ENCODE measurements at places on chromosomes 1 and 21.

DNA sequence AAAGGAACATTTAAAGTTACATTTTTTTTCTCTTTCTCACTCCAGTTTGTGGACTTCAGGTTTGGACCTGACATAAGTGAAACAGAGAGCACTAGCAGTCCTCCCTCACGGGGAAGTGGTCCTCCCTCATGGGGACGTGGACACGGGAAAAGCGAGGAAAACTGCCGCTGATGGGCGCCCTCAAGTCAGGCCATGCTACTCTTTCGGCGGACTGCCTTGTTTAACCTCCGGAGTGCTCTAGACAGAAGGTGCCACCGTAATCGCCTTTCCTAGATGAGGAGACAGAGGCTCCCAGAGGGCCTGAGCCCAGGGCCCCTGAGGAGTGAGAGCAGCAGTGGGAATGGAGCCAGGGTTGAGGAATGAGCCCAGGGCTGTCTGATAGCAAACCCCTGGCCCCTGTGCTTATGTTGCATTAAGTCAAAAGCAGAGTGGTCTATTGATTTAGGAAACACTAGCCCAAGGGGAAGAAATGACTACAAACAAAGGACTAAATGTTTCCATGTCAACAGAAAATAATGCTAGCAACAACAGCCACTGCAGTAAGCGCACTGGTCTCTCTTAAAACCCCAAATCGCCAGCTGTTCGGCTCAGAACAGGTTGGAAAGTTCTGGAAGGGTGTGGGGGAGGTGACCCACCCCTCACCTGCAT lies 84.1 kb downstream of the DMRTB1 start:
- no peak for DNase-seq

- no peak for DNase-seq
Measured at GRCh38 chr1:55670331-55671082, 455.3 kb upstream of the USP24 start.

DNA sequence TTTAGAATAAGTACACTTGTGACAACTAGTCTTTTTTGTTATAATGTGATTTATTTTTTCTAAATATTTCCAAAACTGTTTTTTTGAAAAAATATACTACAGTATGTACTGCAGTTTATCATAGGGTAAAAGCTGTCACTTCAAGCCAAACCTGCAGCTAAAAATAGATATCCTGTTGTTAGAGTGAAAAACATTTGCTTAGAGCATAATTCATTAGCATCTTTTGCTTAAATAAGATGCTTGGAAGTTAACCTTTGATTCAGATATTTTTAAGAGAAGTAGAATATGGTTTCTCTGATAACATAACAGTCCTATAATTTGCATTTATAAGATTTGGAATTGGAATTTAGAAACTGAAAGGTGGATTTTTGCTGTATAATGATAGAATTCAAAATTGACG lies 21.5 kb downstream of the PRKACB start:
- no peak for DNase-seq

DNA sequence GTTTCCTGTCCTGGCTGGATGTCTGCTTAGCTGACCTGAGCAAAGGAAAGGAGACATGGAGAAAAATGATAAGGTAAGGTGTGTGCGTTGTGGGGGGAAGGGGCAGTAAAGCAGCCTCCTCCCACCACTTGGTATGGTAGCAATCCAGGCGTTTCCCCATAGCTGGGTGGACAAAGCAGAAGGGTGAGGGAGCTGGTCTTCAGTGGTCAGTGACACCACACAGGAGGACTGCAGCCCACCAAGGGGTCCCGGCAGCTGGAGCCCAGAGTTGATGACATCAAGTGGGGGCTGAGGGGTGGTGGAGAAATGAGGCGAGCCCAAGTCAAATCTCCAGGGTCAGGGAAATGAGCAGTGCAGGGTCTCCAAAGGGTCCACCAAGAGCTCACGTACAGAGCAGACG lies 69.3 kb upstream of the LRRN2 start:
- DNase-seq: no peak

DNA sequence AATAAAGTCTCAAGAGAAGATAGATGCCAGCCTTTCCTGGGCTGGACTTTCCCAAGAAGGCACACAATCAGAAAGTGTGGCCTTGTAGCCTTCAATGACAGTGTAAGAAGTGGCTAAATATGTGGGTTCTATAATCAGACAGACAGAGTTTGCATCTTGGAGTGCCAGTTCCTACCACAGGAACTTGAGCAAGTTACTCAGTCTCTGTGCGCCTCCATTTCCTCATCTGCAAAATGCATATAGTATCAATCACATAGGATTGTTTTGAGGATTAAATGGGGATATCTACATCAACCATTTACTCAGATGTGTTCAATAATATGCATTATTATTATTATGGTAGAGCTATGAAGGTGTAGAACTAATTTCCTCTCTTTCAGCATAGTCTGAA lies 176.8 kb upstream of the PTBP2 start:
- no peak for DNase-seq

GRCh38 chr21:46668381-46668780 lies 32.9 kb downstream of the PRMT2 start:
- DNase-seq: no peak

- DNase-seq: peak; percentile 91
Measured at GRCh38 chr1:20792196-20792595, 5.1 kb upstream of the HP1BP3 start.

- DNase-seq: peak; percentile 87
Measured at GRCh38 chr1:33007190-33008050, 29.3 kb downstream of the AK2 start.

- no peak for DNase-seq
Measured at GRCh38 chr1:229028544-229028943, 242.4 kb upstream of the RAB4A start.

GRCh38 chr1:99527078-99527477 lies 118.8 kb upstream of the PALMD start:
- DNase-seq: no peak

DNA sequence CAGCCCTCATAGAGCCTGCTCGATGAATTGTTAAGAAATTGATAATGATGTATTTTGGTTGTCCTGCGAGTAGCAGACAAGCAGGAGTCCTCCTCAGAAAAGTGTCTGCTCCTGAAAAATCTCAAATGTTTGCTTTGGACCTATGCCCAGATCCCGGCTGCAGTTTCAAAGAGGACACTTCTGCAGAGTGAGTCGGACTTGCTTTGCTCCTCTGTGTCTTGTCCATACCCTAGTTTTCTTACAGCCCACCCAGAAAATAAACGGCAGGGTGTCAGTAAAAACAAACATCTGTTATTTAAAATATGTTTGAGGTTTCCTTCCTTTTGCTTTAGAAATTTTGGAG lies 2.8 kb downstream of the S100A10 start:
- DNase-seq: peak; percentile 66

DNA sequence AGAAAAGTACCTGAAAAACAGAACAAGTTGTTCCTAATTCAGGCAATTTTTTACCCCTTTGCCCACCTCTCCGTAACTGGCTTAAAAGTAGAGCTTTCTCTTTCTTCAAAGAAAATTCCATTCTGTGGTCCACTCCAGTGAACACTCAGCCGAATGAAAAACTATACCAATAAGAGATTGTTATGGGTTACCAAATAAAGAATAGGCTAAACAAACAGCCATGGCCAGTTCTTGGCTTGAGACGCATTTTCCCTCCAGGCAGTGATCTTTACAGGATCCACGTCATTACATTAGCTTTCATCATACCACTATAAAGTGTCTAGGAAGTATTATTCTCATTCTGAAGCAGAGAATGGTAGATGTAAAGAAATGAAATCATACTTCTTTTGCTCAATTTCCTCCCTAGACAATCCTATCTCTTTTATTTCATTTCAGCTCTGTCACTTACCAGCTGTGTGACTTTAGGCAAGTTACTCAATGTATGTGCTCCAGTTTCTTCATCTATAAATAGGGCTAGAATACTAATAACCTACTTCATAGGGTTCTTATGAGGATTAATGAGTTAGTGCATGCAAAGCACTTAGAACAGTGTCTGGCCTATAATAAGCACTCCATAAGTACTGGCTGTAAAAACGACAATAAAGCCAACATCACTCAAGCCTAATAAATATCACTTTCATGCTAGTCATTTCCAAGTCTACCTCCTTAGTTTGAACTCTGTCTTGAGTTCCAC lies 26.5 kb upstream of the TRIM45 start:
- peak; percentile 49 for DNase-seq

DNA sequence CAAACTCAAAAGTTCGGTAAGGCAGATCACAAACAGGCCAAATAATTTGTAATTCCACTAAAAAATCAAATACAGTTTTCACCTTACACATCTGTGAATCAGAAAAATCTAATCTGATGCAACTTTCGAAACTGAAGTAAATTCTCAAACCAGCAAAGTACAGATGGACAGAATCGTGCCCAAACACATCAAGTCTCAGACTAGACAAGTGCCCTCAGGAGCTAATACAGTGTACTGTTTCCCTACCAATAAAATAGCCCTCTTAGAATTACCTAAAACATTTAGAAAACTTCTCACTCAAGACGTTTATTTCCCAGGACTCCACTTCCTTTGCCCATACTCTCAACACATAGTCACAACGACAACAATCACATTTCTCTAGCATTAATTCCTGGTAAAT lies 134.2 kb downstream of the SMYD2 start:
- no peak for DNase-seq

DNA sequence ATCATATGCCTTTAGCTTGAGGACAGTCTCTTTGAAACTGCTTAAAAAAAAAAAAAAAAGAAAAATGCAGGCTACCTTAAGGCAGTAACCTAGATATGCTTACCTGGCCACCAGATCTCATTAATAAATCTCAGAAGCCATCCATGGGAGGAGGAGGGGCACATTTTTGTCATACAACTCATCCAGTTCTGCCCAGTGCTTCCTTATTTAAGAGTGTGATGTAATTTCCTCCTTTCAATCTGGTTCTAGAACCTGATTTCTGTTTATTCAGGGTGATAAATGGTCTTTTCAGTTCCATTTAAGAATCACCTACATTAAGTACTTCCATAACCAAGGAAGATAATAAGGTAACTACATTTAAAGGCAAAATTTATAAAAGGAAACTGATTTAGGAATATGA lies 6.1 kb downstream of the ERRFI1 start:
- DNase-seq: peak; percentile 77

GRCh38 chr1:20682571-20683236 lies 21.5 kb upstream of the DDOST start:
- no peak for DNase-seq

DNA sequence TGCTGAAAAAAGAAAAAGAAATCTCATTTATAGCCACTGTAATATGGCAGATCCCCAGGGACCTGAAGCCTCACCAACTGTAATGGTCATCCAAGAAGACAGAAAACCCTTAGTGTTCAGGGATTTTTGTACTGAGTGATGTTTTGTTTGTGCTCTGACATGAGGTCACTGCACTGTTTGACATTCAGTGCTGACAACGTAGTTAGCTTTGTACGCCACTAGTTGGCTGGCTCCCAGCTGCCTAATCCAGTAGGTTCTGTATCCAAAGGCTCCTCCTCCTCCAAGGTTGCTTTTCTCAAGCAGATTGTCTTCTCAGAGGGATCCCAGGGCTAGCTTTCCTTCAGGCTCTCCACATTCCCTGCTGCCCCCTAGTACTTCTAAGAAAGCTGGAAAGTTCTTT lies 9.5 kb upstream of the YRDC start:
- no peak for DNase-seq

- DNase-seq: no peak
Measured at GRCh38 chr21:42027085-42027821, 17.1 kb upstream of the ZBTB21 start.

GRCh38 chr1:145992958-145993617 lies 3.3 kb downstream of the TXNIP start:
- no peak for DNase-seq

- DNase-seq: no peak
Measured at GRCh38 chr1:99850459-99851291, 514 bp downstream of the AGL start.

DNA sequence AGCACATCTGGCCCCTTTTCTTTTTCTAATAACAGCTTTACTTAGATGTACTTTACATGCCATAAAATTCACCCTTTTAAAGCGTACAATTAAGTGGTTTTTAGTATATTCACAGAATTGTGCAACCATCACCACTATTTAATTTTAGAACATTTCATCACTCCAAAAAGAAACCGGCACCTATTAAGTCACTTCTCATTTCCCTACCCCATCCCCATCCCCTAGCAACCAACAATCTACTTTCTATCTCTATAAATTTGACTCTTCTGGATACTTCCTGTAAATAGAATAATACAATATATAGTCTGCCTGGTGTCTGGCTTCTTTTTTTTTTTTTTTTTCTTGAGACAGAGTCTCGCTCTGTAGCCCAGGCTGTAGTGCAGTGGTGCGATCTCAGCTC lies 59.5 kb upstream of the ENAH start:
- no peak for DNase-seq

DNA sequence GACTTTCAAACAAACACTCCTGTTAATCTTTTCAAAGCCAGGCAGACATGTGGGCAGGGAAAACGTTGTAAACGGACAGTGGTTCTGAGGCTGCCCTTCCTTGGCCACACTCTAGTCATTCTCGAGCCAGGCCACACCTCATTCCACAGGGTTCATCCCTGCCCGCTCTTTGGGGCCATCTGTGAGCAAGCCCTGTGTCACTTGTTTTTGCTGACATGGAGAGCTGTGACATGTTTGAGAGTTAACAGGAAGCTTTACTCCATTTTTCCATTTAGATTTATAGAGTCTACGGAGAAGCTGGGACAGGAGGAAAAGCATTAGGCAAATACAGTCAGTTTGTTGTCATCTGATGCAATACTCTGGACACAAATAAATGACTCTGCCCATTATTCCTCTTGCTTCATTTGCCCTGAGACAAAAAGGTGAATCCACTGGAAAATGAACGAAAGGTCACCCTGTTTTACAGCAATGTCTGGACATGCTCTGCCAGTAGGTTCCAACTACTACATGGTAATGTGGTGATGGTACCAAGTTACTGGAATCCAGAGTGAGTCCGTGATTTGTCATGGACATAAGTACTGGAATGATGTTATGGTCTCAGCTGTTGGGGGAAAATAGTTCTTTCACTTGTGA lies 126.9 kb downstream of the CLIC6 start:
- peak; percentile 78 for DNase-seq

- peak; percentile 32 for DNase-seq
Measured at GRCh38 chr1:46606255-46606965, 2.3 kb upstream of the MKNK1 start.

- DNase-seq: no peak
Measured at GRCh38 chr1:230002164-230002803, 64.8 kb upstream of the GALNT2 start.

DNA sequence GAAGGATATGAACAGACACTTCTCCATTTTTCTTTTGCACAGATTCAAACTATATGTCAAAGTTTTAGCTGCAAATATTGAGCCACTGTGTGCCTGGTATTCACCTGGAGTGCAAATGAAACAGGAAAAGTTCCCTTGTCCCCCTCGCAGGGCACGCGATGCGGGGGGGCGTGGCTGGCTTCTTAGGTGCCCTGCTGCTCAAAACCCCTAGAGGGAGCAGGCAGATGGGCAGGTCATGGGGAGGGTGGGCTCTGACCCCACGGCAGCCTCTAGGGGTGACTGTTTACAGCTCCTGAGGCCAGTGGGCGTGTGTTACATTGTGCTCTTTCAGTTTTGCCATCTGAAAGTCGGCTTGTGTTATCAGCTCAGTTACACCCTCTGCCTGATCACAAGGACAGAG lies 931.2 kb upstream of the B3GALT2 start:
- no peak for DNase-seq

GRCh38 chr1:114080511-114081436 lies 72.9 kb downstream of the SYT6 start:
- DNase-seq: no peak

- no peak for DNase-seq
Measured at GRCh38 chr1:244362476-244362875, 89.2 kb downstream of the ADSS2 start.

GRCh38 chr1:173122344-173122935 lies 71.7 kb upstream of the TNFSF18 start:
- no peak for DNase-seq

Measured in astrocyte (in vitro differentiated cells and primary cell).